ENCODE measurements at places on chromosomes 16 and 17.

DNA sequence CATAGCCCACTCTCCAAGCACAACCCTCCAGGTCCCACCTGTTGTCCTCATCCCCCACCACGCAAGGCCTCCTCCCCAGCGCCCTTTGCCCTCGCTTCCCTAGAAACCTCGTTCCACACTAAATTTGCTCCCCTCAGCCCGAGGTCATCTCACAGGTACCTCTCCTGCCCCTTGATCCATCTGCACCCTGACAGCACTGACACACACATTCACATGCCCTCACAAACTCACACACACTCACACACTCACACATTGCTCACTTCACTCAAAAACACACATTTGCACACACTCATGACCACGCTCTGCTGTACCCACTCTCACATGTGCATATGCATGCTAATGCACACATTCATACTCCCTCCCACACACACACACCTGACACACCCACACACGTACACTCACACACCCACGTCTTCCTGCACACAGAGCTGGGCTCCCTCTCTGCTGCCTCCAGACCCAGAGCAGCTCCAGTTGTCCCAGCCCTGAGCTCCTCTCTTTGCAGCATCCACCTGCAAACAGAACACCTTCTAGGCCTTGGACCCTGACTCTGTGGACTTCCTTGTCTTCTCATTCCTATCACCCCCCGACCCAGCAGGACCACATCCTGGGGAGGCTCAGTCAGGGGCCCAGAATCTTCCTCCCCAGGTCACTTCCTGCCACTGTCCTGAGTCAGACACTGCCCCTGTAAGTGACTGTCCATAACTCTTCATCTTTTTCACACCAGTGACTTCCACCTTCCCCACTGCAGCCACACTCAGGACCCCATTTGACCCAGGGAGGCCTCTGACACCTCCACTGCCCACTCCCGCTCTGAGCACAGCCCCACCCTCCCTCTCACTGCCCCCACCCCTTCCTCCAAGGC is 4.9 kb downstream of the ASGR2 start:
- DNase-seq = no peak

- peak; percentile 44 for DNase-seq
Observed at GRCh38 chr17:40139566-40140058, 725 bp upstream of the CASC3 start.

DNA sequence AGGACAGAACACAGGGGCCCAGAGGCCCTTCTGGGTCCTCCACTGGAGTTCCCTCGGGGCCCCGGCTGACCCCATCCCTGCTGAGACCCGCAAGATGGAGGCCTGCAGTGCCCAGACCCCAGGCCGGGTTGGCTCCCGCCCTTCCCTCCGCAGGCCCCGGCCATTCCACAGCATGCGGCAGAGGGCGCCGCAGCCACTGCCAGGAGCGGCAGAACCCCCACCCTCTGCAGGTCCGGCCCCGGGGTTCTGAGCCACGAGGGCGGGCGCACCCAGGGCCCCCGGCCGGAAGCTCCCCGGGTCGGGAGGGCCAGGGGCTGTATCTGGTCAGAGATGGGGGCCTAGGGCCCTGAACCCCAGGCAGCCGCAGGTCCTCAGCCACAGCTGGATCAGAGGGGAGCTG is 2.4 kb upstream of the PERCC1 start:
- no peak for DNase-seq

GRCh38 chr17:57622683-57623433 is 122.2 kb downstream of the CCDC182 start:
- DNase-seq = no peak

DNA sequence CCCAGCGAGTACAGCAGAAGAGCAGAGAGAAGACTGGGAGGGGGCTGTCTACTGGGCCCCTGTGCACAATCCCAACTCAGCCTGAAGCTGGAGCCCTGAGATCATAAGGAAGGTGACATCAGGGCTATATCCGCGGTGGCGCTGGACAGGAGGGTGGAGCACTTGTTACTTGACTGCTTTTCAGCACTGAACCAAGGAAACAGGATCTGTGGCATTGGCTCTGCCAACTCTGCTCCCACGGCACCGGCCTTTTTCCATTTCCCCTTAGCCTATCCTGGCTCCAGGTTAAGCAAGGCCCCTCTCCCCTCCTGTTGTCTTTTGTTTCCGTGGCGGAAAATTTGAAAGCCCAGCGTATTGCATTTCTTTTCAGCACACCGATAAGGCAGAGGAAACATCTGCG is 125.0 kb upstream of the IRX3 start:
- DNase-seq = peak; percentile 18

DNA sequence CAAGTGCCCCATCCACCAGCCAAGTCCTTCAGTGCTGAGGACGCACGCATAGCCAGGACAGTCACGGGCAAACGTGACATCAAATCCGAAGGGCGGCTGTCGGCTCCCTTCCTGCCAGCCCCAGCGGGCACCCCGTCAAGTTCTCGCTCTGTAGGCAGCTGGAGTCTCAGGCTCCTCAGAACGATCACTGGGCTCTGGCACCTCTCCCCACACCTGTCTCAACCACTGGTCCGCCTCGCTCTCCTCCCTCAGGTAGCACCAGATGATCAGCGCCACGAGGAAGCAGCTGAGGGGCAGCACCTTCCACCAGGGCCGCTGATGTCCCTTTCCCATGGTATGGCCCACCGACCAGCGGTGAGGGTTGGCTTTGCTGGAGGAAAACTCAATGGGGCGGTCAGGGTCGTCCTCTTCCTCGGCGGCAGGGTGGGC is 422 bp downstream of the UQCC4 start:
- DNase-seq = no peak

DNA sequence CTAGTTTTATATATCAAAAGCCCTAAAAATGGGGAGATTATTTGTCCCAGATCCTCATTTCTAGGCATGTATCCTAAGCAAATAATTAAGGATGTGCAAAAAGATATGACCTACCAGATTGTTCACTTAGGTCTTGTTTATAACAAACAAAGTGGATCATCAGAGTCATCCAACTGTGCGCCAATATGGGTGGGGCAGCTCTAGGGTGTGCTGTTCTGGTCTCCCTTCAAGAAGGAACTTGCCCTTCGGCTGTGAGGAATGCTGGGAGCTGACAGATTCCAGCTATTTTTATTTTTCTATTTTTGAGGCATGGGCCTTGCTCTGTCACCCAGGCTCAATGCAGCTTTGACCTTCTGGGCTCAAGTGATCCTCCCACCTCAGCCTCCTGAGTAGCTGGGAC is 13.8 kb downstream of the CHP2 start:
- DNase-seq = no peak

DNA sequence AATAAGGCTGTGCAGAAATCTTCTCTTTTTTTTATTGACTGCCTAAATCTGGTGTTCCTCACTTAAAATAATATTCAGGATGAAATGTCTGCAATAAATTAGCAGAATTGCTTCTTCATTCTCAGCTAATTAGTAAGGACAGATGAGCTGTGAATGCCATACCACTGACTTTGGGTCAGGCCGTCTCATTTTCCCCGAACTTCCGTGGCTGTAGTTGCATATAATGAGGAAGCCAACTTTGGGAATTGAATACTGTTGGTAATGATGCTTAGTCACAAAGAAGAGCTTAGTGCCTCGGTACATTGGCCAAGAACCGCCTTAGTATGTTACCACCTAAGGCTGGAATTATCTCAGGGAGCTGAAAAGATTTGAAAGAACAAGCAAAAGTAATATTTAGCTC is 47.6 kb downstream of the NUP93 start:
- no peak for DNase-seq

DNA sequence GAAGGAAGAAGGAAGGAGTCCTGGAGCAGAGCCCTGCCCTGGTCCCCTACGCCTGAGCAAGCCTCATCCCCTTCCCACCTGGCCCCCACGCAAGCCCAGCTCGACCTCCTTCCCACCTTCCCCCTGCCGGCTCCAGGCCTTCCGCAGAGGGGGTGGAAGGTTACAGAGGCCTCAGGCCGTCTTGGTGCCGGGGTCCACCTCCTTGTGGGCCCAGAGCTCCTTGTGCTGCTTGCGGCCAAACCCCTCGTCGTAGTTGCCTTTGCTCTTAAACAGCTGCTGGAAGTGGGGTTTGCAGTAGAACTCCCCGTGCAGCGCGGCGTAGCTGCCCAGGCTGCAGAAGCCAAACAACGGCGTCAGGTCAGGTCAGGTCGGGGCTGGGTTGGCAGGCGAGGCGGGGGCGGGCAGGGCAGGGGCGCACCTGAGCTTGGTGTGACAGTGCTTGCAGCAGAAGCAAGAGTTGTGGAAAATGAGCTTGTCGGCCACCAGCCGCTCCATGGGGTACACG is 1.5 kb downstream of the LIMD2 start:
- DNase-seq = no peak

- DNase-seq = no peak
Observed at GRCh38 chr16:88538366-88539060, 31.7 kb upstream of the ZC3H18 start.

DNA sequence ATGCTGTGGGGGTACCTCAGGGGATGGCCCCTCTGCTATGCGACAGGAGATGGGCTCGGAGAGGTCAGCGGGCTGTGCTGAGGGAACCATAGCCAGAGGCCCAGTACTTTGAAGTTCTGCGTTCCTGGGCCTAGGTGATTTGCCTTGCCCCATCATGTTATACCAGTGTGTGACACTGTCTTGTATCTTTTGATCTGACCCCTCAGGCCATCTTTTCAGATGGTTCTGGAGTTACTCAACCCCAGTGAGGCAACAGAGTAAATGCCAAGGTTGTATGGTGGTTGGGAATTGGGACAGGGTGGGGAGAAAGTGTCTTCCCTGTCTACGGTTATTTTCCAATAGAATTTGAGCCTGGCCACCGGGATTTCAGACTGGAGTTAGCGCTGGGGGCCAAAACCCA is 8.5 kb downstream of the MSI2 start:
- DNase-seq = no peak

DNA sequence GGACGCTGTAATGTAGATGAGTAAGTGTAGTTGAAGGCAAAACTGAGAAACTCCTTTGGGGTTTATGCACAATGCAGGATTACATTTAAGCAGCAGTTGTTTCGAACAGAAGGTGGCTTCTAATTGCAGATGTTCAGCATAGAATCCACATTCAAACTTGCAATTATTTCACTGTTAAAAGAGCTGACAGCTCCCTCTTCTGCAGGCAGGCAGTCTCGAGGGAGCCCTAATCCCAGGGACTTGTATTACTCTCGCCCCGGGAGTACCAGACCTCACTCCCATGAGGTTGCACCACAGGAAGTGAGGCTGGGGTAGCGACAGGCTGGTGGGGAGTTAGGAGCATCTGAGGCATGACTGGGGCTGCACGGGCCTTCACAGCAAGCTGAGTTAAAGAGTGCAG is 484.3 kb upstream of the EEF2KMT start:
- DNase-seq = no peak

GRCh38 chr17:44221084-44221861 is 1.8 kb upstream of the UBTF start:
- DNase-seq = peak; percentile 75

- DNase-seq = no peak
Observed at GRCh38 chr17:43914451-43914850, 7.1 kb upstream of the MPP2 start.

GRCh38 chr17:17479209-17479608 is 2.4 kb downstream of the MED9 start:
- no peak for DNase-seq
